ENCODE measurements at places on chromosomes 3 and 15.

DNA sequence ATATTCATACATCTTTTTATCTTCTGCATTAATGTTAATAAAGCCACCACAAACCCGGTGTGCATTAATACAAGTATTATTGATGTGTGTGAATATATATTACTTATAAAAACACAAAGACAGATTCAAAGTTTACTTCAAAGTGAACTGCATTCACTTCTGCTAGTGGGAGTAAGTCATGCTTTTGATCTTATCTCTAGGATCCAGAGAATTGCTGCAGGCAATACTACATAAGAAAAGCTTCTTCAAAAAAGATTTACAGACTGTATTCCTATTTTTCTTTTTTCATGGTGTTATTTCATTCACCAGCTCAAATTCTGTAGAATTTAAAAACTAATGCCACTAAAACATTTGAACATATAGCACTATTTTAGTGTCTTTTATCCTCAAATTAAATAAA lies 87.5 kb upstream of the CBLB start:
- no peak for DNase-seq

GRCh38 chr15:48392356-48392755 lies 61.1 kb downstream of the DUT start:
- DNase-seq, result no peak

- no peak for DNase-seq
Measured at GRCh38 chr3:108311797-108312196, 15.4 kb downstream of the HHLA2 start.

DNA sequence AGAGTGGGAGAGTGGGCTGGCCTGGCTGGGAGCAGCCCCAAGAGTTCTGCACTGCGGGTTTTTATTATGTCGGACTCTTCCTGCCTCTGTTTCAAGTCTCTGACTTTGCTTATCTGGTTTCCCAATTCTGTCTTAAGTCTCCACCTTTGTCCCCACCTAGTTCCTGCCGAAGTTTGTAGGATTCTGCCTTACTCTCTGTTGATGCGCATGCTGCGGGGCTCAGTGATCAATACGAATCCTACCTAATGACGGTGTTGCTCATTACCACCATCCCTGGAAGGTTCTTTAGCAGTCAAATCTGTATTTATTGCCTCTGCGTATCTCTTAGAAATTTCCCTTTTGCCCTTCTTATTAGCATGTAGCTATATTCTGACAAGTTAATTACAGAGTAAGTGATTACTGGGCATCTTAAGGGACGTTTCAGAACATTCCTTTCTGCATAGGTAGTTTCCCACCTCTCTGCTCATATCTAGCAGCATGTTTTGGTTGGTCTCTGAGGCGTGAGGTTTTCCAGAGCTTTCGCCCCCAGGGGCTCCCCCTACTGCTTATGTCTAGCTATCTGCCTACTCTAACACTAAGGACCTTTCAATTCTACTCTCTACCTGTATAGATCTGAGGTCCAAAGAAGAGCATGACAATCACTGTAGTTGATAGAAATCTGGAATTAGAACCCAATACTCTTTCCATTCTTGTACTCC lies 236.0 kb upstream of the EIF1B start:
- no peak for DNase-seq

DNA sequence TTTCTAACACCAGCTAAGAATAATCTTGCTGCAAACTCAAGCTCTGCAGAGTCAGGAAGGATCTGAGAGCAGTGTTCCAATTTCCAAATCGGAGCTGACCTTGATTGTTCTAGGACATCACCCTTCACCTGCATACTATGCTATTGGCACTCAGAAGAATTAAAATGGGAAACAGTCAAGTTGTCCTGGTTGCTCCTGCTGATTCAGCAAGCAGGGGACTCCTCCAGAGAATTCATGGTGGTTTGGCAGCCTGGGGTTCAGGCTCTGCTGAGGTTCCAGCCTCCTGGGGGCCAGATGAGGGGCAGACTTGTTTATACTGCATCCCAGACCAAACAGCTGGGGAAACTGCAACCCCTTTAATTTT lies 213.7 kb upstream of the ADAMTS9 start:
- DNase-seq, result no peak

DNA sequence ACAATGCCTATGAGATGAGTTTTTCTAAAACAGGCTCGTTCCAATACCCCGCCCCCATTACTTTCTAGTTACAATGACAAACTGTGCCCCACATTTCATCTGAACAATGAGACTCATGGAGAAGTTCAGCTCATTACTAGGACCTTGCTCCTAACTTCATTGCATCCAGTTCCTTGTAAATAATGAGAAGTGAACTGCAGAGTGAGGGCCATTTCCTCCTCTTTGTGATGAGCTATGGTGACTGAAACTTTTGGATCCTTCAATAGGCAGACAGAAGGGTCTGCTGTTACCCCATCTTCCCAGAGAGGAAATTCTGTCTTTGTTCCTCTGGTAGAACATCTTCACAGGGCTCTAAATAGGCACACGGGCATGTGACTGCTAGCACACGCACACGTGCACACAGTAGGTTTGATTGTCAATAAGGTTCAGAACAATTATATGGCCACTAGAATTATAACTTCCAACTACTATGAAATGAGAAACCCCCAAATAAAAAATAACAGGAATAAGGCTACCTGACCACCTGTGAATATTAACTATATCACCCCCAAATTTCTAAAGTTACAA lies 51.8 kb downstream of the SERP1 start:
- no peak for DNase-seq

GRCh38 chr3:72017935-72018334 lies 233.0 kb upstream of the PROK2 start:
- DNase-seq, result no peak

DNA sequence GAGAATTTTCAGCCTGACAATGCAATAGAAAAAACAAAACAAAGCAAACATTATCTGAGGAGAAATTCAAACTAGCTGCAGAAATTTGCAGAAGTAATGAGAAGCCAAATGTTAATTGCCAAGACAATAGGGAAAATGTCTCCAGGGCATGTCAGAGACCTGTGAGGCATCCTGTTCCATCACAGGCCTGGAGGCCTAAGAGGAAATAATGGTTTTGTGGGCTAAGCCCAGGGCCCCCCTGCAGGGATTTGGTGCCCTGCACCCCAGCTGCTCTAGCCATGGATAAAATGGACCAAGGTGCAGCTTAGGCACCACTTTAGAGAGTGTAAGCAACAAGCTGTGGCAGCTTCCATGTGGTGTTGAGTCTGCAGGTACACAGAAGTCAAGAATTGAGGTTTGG lies 401.2 kb upstream of the NECTIN3 start:
- DNase-seq, result no peak

- DNase-seq, result no peak
Measured at GRCh38 chr15:74027688-74028087, 33.2 kb downstream of the PML start.

DNA sequence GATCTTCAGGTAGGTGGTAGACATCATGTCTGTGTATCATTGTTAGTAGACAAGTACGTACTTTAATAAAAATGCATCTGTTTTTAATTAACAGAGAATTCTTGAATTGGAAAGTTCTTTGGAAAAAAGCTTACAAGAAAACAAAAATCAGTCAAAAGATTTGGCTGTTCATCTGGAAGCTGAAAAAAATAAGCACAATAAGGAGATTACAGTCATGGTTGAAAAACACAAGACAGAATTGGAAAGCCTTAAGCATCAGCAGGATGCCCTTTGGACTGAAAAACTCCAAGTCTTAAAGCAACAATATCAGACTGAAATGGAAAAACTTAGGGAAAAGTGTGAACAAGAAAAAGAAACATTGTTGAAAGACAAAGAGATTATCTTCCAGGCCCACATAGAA lies 149.1 kb upstream of the LRRFIP2 start:
- no peak for DNase-seq

DNA sequence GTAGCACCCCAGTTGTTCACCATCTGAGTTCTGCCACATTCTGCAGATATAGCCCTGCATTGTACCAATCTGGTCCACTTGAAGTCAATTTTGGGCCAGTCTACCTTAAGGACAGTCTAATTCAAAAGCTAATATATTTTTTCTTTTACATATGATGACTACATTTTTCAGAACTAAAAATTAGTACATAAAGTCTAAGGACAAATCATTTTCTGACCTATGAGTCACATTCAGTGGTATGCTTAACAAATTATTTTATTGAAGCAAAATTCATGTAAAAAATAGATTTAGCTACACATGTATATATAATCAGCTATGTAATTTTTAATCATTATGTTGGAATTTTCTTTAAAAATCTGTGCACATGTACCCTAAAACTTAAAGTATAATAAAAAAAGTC lies 52.1 kb upstream of the IL12A start:
- no peak for DNase-seq

GRCh38 chr3:38375488-38376097 lies 29.0 kb downstream of the XYLB start:
- no peak for DNase-seq

GRCh38 chr3:79341961-79342360 lies 425.8 kb downstream of the ROBO1 start:
- no peak for DNase-seq

- no peak for DNase-seq
Measured at GRCh38 chr3:42204867-42205599, 61.0 kb downstream of the CCK start.

- DNase-seq, result no peak
Measured at GRCh38 chr3:99920481-99921376, 103.1 kb downstream of the CMSS1 start.

- no peak for DNase-seq
Measured at GRCh38 chr3:163891771-163892170, 1186.5 kb downstream of the SI start.

DNA sequence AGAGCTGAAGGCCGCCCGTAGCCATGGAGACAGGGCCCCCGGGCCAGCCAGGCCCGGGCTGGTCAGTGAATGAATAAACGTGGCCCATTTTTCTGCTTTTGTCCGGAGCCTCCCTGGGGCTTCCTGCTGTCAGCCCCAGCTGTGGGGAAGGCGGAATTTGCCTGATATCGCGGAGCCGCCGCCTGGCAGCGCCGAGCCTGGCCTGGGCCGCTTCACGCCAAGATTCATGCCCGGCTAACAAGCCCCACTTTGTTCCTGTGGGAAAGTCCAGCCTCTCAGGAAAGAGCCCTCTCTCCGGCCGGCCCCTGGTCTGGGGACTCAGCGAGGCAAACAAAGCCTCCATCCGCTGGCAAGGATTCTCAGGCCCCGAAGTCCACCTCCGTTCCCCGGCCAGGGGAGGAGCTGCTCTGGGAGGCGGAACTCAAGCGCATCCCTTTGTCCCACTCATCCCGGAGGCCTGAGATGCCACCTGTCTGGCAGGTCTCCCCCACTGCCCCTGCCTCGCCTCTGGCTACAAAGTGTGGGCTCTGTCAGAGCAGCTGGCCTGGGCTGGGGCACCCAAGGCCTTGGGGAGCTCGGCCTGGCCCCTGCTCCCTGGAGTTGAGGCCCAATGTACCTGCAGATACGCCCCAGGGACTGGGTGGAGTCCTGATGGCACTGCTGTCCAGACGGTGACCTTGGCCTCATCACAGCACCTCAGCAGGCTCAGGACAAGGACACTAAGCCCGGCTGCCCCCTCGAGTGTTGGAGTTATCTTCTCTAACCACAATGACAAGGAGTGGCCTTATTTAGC lies 51.6 kb upstream of the SLC6A11 start:
- no peak for DNase-seq

- DNase-seq, result no peak
Measured at GRCh38 chr3:122789585-122790273, 3.9 kb downstream of the HSPBAP1 start.

- DNase-seq, result no peak
Measured at GRCh38 chr15:101549647-101550046, 60.1 kb upstream of the PCSK6 start.

GRCh38 chr15:99571299-99571698 lies 5.5 kb downstream of the MEF2A start:
- no peak for DNase-seq

DNA sequence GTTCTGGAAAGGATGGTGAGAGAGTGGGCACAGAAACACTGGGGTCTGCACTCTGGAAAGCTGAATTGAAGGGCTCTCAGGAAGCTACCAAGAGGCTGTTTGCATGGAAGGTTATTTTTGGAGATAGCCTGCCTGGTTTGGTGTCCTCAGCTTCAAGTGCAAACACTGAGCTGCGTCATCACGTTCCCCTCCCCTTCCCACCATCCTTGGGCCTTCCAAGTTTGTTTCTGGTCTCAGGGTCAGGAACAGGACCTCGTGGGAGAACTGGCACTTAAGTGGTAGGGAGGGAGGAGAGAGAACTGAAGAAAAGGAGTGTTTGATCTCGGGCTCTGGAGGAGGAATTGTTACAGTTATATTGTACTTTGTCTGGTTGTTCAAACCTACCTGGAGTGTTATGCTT lies 10.6 kb downstream of the ST6GAL1 start:
- no peak for DNase-seq

DNA sequence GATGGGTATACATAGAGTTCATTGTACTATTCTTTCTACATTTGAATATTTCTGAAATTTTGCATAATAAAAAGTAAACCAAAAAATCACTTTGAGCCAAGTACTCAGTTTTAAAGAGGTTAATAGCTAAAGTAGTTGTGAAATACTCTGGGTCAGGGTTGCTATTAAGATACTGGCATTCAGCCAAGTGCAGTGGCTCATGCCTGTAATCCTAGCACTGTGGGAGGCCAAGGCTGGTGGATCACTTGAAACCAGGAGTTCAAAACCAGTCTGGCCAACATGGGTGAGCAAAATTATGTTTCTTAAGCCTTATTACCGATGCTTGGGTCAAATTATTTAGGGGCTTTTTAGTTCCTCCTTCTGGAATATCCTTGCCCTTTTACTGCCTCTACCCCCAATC lies 122.0 kb upstream of the MELTF start:
- DNase-seq, result no peak

DNA sequence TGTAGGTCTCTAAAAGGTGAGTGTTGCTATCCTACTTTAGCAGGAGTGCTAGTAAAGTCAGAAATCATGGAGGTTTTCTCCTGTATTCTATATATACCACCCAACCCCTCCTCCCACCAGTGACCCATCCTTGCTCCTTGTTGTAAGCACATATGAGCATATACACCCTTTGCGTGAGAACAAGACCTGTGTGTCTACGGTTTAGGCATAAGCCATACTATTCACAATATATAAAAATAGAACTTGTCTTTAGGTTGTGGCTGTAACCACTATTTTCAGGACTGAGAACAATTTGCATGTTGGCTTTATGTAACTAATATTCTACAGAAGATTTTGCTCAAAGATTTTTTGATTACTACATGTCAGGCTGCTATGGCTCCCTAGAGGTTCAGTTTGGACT lies 59.1 kb upstream of the TOP2B start:
- DNase-seq, result no peak

DNA sequence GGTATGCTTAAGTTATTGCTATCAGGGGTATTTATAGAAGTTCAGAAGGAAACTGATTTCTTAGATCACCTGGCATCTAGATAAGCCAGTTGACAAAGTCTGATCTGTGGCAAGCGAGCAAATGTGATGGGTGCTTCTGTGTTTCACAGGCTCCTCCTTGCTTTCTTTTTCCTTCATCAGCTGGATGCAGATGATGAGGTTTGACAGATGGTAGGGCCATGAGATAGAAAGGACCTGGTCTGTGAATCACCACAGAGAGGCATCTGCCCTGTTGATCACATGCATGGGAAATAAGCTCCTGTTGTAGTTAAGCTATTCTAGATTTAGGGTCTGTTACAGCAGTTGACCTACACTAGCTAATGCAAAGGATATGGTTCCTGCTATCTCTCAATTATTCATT lies 372.0 kb downstream of the NEK10 start:
- no peak for DNase-seq
